ENCODE measurements at places on chromosomes 5 and 9. TPM values are rescaled to one million over a fixed set of nuclear protein-coding genes. Genes with fewer than 3 reads are reported as not detected.

Gene COL5A1
- total RNA-seq: 12.7 TPM

GRCh38 chr5:150026682-150027172 lies 26.2 kb downstream of the HMGXB3 start:
- DNase-seq: no peak

GRCh38 chr9:16254674-16255073 lies 615.8 kb downstream of the BNC2 start:
- DNase-seq: no peak

Gene LHX3
- not detected for total RNA-seq

Gene GDA
- 2.9 TPM for total RNA-seq

GRCh38 chr9:122050167-122050566 lies 42.9 kb downstream of the TTLL11 start:
- no peak for DNase-seq

Data from Right ventricle myocardium superior (tissue), 1 donor.